CD4-positive, alpha-beta T cell treated with Interleukin-15 for 4 hours (primary cell): ENCODE measurements at places on chromosomes 16 and 17.

- DNase-seq, result no peak
Measured at GRCh38 chr16:51133183-51133582, 17.9 kb downstream of the SALL1 start.

- peak; percentile 91 for DNase-seq
Measured at GRCh38 chr16:30956601-30957455, 726 bp upstream of the SETD1A start.

DNA sequence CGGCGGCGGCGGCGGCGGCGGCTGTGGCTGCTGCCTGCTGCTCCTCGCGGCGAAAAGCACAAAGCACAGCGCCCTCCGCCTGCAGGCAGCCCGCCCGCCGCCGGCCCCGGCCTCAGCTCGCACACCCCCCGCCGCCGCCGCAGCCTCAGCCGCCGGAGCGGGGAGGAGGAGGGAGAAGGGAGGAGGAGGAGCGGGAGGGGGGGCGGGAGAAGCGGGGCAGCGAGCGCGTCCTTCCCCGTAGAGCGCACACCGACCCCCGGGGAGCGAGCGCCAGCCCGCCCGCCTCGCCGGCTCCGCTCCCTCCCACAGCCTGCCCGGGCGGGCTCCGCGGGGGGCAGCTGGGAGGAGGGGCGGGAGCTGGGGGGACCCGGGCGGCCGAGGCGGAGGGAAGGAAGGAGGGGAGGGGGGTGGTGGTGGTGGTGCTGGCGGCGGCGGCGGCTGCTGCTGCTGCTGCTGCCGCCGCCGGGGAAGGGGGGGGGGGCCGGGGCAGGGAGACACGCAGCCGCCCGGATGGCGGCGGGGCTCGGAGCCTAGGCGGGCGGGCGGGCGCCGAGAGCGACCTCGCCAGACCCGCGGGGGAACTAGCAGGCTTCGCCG is at the start of gene UBTF:
Gene UBTF, minus strand, starts transcription at position 60 of the 597 bp plus-strand sequence. CDS start 1,446 bp downstream, outside the sequence.
- DNase-seq, result peak; percentile 76

DNA sequence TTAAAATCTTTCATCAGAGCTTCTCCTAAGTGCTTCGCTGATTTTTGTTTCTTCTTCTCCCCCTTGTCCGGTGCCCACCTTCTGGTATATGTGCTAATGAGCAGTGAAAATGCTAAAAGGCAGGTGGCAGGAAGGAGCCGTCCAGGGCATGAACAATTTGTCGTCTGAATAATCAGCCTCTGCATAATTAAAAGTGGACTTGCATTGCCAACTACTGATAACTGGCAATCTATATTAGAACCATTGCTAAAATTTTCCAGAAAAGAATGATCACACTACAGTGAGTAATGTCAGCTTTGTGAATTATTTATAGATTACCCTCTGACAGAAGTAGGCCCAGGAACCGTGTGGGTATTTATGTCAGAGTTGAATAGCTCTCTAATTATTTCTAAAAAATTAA is 28.1 kb downstream of the SERPINF1 start:
- DNase-seq, result no peak

DNA sequence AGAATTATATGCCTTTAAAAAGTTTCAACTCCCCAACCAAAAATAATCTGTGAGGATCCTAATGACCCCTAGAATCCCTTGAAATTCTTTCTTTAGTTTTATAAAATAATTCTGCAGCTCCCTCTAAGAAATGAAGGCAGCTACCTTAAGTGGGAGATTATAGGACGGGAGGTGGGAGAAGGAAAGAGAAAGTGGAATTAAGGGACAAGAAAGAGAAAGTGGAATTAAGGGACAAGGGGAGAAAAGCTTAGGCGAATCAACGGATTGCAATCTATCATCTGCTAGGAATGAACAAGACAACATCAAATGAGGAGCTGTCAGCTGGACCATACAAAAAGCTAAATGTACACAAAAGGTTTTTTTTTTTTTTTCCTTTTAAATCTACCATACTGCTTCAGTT is 262.0 kb downstream of the ZFHX3 start:
- DNase-seq, result no peak

GRCh38 chr16:66481943-66482390 is 54.9 kb downstream of the BEAN1 start:
- DNase-seq, result no peak

DNA sequence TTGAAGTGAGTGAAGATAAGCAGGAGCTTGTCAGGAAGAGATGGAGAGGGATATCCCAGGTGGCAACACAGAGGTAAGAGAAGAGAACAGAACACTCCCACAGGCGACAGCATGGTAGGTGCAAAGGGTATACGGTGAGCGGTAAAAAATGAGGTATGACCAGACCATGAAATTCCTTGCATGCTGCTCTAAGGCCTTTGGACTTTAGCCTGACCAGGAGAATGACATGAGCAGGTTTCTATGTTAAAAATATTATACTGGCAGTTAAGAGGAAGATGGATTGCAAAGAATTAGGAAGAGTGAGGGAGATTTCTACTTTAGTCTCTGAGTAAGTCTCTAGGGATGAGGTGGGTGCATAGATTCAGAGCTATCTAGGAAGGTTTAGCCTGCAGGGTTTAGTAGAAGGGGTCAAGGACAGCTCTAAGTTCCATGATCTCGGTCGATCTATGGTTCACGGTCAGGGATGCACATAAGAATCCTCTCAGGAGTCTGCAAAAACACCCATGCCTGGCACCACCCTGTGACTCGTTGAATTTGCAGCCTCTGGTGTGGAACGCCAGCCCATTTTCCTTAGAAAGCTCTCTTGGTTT is 65.7 kb downstream of the HLF start:
- DNase-seq, result no peak

DNA sequence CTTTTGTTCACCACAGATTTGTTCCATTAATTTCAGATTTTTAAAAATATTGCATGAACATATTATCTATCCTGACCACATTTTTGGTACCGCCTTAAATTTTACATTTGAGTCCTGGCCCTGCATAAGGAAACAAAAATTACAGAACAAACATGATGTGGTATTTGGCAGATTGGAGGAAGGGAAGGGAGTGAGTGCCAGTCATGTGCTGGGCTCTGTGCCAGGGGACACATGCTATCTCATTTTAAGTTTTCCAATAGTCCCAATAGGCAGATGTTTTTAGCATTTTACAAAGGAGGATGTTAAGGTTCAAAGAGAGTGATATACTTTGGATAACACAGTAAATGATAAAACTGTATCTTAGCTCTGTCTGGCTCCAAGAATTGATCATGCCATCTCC is 185.1 kb downstream of the CDK5R1 start:
- no peak for DNase-seq

- DNase-seq, result no peak
Measured at GRCh38 chr17:30326809-30327208, 7.0 kb downstream of the TMIGD1 start.

- no peak for DNase-seq
Measured at GRCh38 chr17:28812748-28813377, 29.7 kb downstream of the FAM222B start.

DNA sequence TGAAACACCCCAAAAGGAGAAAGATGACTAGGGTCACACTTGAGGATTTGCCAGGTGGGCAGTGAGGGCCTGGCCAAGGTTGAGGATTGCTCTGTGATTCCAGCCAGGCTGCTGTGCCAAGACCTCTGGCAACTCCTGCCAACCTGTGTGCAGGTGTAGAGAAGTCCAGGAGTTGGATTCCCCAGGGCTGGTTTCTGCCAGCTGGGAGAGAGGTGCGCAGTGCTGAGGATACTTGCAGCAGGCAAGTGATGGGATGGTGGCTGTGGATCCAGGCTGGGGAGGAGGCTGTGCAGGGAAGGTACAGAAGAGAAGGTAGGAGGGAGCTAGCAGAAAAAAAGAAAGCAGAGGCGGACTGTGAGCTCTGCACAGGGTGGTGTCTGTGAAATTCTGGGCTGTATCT is 6.6 kb downstream of the RIPOR1 start:
- DNase-seq, result no peak

GRCh38 chr16:29653471-29653870 is 9.6 kb upstream of the SPN start:
- no peak for DNase-seq

GRCh38 chr17:1344521-1344920 is 55.5 kb downstream of the YWHAE start:
- no peak for DNase-seq

GRCh38 chr16:79050063-79050462 is 550.5 kb downstream of the MAF start:
- no peak for DNase-seq

- no peak for DNase-seq
Measured at GRCh38 chr17:60610473-60610872, 10.5 kb downstream of the PPM1D start.

GRCh38 chr17:18994631-18995030 is 9.9 kb downstream of the FAM83G start:
- DNase-seq, result no peak

GRCh38 chr17:7019839-7020519 is 2.9 kb upstream of the BCL6B start:
- DNase-seq, result no peak

GRCh38 chr17:17768424-17769088 is 68.2 kb downstream of the SREBF1 start:
- DNase-seq, result no peak

- DNase-seq, result no peak
Measured at GRCh38 chr16:11386791-11387546, 41.7 kb downstream of the RMI2 start.

- DNase-seq, result no peak
Measured at GRCh38 chr17:57234061-57234738, 22.1 kb upstream of the MSI2 start.

- DNase-seq, result no peak
Measured at GRCh38 chr17:32588982-32589381, 102.2 kb downstream of the CDK5R1 start.

DNA sequence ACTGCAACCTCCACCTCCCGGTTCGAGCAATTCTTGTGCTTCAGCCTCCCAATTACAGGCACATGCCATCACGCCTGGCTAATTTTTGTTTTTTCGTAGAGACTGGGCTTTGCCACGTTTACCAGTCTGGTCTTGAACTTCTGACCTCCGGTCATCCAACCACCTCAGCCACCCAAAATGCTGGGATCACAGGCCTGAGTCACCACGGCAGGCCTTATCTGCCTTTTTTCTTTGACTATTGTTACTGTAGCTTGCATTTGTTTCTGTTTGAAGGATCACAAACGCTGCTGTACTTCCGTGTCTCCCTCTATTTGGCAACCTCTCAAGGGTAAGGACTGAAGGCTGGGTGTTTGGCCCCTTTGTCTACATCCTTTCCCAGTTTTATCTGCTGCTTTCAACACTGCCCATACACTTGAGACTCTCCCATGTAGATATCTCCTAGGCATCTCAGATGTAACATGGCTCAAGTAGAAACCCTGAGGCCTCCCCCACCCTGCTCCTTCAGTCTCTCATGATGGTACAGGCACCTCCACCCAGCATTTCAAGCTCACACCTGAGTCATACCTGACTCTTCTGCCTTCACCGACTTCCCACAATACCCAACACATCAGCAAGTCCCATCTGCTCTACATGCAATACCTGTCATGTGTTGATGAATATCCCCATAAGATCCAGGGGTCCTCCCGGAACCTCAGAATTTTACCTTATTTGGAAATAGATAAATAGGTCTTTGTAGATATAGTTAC is 219.0 kb downstream of the CPPED1 start:
- DNase-seq, result no peak

- DNase-seq, result no peak
Measured at GRCh38 chr16:87375426-87376135, 8.0 kb downstream of the FBXO31 start.

DNA sequence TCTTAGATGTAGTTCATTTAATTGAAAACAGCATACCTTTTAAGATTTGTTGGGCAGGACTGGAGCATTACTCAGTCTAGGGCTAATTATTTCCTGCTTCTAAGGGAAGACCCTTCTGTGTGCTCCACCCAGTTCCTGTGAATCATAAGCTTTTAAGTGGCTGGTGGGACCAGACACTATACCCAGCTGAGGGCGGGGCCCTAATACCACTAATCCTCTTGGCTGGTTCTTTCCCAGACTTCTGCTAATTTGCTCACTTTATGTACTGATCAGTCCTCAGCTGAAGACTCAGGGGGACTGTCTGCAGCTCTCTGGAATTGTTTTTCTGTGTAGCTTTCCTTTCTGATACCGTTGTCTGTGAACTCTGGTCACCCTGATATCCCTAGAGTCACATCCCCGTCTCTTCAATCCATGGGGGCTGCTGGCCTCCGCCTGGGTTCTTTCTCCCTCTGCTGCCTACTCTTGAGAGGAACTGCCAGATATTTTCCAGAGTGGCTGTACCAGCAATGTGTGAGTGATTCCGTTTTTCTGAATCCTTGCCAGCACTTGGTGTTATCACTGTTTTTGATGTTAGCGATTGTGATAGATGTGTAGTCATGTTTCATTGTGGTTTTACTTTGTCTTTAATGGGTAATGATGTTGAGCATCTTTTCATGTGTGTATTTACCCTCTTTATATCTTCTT is 35.1 kb downstream of the MFSD11 start:
- peak; percentile 89 for DNase-seq

- DNase-seq, result no peak
Measured at GRCh38 chr17:6912110-6913051, 80.9 kb upstream of the TEKT1 start.

GRCh38 chr16:15972046-15972868 is 22.8 kb downstream of the ABCC1 start:
- no peak for DNase-seq

- DNase-seq, result no peak
Measured at GRCh38 chr17:76810956-76811355, 57.2 kb upstream of the MGAT5B start.

GRCh38 chr17:78957128-78957527 is 22.6 kb downstream of the LGALS3BP start:
- DNase-seq, result no peak

DNA sequence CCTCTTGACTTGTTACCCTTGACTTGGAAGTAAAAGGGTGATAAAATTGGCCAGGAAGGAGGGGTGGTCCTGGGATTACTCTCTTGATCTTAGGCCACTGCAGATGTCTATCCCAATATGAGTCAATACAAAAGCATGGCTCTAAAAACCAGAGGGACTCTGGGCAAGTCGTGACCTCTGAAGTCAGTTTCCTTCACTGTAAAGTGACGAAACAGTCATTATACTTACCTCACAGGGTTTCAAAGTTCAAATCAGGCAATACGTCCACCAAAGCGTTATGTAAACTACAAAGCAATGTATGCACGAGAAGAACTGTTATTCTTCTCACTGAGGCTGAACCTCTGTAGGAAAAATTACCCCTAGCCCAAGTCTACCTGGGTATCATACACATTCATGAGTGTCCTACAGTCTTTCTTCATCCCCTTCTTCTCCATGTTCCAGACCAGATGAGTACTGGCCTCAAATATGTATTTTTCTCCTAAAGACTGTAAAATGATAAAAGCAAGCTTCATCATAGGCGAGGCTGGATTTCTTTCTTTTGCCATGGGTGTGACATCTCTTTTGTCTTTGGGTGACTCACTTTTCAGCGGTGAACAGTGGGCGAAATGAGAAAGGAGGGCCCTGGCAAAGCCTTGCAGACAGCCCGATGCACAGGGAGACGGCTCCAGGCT is 34.5 kb upstream of the CLEC18B start:
- DNase-seq, result no peak

- no peak for DNase-seq
Measured at GRCh38 chr16:9670033-9670432, 512.2 kb downstream of the GRIN2A start.

GRCh38 chr16:8677481-8677880 is 3.1 kb downstream of the ABAT start:
- DNase-seq, result no peak
